ENCODE measurements at places on chromosomes 11 and 22. TPM values are rescaled to one million over a fixed set of nuclear protein-coding genes. Genes with fewer than 3 reads are reported as not detected.

PDGFB gene
- 3.6 TPM for total RNA-seq

HOATZ gene
- not detected for total RNA-seq

INPP5J gene
- 0.58 TPM for total RNA-seq

RCOR2 gene
- total RNA-seq: 0.64 TPM

GDPD4 gene
- total RNA-seq: not detected

HTR3A gene
- total RNA-seq: not detected

SYT7 gene
- 1.2 TPM for total RNA-seq

IL17REL gene
- total RNA-seq: 0.06 TPM

ZNF214 gene
- total RNA-seq: 1.5 TPM

CSF2RB gene
- not detected for total RNA-seq

RASD2 gene
- 1.1 TPM for total RNA-seq

OTOG gene
- not detected for total RNA-seq

HORMAD2 gene
- not detected for total RNA-seq

NXPE1 gene
- not detected for total RNA-seq

LIPT2 gene
- total RNA-seq: 3.2 TPM

L3MBTL2 gene
- total RNA-seq: 20.1 TPM

PPP1CA gene
- 291 TPM for total RNA-seq

PISD gene
- total RNA-seq: 26.2 TPM

RAB3IL1 gene
- total RNA-seq: 15.7 TPM

HSPB2 gene
- not detected for total RNA-seq

MRGPRX3 gene
- not detected for total RNA-seq

IFTAP gene
- 15.7 TPM for total RNA-seq

SLC37A2 gene
- 0.09 TPM for total RNA-seq

C1QTNF4 gene
- not detected for total RNA-seq

NLRP14 gene
- not detected for total RNA-seq

APOL4 gene
- not detected for total RNA-seq

LRRC55 gene
- total RNA-seq: not detected

C11orf86 gene
- total RNA-seq: 34.6 TPM

TRPM5 gene
- not detected for total RNA-seq

RFPL2 gene
- not detected for total RNA-seq

ANKK1 gene
- total RNA-seq: not detected

FAT3 gene
- total RNA-seq: 0.27 TPM

OR4B1 gene
- not detected for total RNA-seq

CEP164 gene
- 17.4 TPM for total RNA-seq

LRRC4C gene
- not detected for total RNA-seq

BIRC3 gene
- total RNA-seq: 48.1 TPM

SORL1 gene
- 1.9 TPM for total RNA-seq

ACR gene
- total RNA-seq: not detected

SIK2 gene
- total RNA-seq: 6.7 TPM

FOLR2 gene
- not detected for total RNA-seq

SEC14L2 gene
- total RNA-seq: 52.1 TPM

CBLIF gene
- total RNA-seq: not detected

AMBRA1 gene
- 10.5 TPM for total RNA-seq
